ENCODE measurements at places on chromosomes 6 and 20.

- no peak for DNase-seq
Observed at GRCh38 chr20:52012079-52012478, 179.5 kb downstream of the ZFP64 start.

- no peak for DNase-seq
Observed at GRCh38 chr6:39520411-39520810, 197.9 kb upstream of the KCNK16 start.

- DNase-seq, result no peak
Observed at GRCh38 chr6:135424385-135424784, 73.2 kb downstream of the AHI1 start.

DNA sequence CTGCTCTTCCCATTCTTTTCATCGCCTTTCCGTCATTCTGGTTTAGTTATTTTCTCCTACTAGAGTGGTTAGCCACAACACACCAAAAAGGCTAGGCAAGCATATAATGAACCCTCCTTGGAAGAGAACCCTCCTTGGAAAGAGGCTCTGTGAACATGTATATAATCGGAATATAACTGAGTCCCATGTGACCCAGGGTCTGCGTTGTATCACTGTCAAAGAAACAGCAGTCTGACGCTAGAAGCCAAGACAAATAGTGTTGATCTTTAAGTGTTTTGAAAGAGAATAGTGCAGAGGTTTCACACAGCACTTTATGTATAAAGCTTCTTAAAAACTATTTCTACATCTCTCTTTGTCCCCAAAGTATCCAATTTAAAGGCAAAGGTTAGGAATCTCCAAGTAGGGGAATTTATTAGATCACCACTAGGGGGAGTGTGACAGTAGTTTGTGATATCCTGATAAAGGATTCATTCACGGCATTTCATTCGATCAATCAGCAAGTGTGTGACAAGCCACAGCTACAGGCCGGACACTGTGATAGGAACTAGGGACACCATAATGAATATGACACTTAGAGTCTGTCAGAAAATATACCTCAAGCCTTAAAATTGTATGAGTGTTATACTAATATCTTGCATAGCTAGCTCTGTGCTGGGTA lies 395.3 kb downstream of the CD109 start:
- DNase-seq, result no peak

- no peak for DNase-seq
Observed at GRCh38 chr6:91081452-91082067, 494.7 kb upstream of the MAP3K7 start.

- peak; percentile 39 for DNase-seq
Observed at GRCh38 chr6:14732844-14733757, 512.8 kb upstream of the JARID2 start.

DNA sequence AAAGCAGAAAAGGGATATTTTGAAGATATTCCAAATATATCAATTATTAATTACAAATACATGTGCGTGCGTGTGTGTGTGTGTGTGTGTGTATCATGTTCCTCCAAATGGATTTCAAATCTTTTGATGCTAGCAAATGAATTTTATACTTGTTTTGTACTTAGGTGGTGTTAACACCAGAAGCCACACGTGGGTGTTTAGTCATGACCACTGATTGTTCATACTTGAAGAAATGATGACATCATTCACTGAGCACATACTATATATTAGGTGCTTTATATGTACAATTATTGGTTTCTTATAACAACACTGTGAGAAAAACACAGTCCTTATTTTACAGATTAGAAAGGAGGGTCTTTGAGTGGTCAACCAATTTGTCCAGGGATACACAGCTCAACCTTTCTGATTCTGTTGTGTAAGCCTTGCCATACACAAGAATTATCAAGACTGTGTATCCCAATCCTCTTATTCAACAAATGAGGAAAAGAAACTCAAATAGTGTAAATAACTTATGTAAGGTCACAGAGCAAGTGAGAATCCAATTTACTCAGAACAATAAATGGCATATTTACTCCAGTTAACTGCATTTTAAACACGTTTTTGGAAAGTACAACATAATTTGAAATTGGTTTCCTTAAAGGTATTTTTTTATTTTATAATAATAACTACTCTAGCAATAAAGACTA lies 88.5 kb downstream of the BCAS1 start:
- DNase-seq, result no peak

GRCh38 chr6:70412252-70413113 lies 825 bp upstream of the FAM135A start:
- no peak for DNase-seq

DNA sequence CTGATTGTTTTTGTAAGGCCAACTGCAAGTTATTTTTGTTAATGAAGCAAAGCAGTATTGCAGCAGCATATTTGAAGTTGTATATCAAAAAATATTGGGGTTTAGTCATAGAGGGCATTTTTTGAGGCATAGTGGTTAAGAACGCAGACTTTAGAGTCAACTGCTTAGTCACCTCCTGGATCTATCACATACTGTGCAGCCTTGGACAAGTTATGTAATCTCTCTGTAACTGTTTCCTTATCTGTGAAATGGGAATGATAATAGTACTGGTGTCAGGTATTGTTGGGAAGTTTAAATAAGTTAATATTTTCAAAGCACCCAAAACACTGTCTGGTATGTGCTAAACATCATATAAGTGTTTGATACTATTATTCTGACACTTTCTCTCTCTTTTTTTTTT lies 27.2 kb upstream of the EFHC1 start:
- peak; percentile 39 for DNase-seq

GRCh38 chr6:140537834-140538705 lies 1163.6 kb upstream of the CITED2 start:
- no peak for DNase-seq

DNA sequence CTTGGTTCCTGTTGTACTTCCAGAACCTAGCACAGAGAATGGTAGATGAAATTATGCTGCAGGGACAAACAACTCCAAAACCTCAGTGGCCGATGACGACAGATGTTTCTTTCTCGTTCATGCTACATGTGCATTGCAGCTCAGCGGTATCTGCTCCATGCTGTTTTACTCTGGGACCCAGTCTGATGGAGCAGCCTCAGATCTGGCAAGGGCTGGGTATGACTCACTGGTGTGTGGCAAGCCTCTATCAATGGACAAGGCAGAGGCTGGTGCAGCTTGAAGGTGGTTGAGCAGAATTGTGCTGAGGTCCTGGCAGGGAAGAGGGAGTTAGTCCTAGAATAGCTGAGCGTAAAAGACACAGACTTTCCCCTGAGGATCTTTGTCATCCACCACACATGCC lies 10.3 kb upstream of the BLCAP start:
- DNase-seq, result no peak

GRCh38 chr6:44381739-44382138 lies 5.8 kb upstream of the CDC5L start:
- no peak for DNase-seq

DNA sequence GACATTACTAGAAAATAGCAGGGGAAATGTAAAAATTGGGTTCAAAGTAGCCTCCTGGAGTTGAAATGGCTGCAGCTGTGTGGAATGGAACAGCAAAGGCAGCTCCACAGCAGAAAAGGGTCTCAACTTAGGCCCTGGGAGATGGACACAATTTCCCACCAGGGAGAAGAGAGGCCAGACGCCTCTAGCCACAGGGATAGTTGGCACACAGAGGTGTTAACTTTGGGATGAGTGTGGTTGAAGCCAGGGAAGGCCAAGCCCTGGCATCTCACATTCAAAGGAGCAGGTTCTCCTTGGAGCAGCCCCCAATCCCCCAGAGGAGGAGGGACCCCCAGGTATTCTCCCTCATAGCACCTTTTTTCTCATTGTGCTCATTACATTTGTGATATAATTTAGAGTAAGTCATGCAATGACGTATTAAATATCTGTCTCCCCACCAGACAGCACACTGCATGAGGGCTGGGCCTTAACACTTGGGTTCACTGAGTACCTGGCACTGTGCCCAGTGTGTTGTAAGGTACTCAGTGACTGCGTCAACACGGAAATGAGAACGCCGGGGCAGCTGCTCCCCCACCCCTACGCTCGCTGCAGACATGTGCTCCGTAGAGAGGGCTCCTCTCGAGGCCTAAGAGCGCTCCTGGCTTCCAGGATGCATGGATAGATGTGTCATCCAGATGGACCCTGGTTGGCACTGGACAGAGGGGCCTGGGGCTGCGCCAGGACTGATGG lies 76.0 kb upstream of the CD93 start:
- peak; percentile 20 for DNase-seq

- DNase-seq, result no peak
Observed at GRCh38 chr6:15420959-15421438, 175.1 kb downstream of the JARID2 start.

DNA sequence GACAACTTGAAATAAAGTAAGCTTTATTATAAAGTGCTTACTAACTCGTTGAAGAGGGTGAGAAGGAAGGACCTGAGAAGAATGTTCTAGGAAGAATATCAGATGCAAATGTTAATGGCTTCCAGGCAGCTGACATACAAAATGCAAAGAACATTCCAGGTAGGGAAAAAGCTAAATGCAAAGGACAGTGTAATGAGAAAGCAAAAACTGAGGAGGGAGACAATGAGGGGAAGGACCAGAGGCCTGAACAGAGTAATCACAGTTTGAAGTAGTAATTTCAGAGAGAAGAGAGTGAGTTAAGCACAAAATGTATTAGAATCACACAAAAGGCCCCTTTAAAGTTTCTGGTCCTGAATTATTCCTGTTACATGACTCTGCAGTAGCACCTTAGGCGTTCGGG lies 81.3 kb downstream of the HMGCLL1 start:
- no peak for DNase-seq

DNA sequence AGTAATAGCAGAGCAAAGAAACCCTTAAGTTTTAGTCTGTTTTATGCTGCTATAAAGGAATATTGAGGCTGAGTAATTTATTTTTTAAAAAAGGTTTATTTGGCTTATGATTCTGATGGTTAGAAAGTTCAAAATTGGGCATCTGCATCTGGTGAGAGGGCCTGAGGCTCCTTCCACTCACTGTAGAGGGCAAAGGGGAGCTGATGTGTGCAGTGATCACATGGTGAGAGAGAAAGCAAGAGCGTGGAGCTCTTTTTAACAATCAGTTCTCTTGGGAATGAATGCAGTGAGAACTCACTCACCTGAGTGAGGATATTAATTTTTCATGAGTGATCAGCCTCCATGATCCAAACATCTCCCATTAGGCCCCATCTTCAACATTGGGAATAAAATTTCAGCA lies 36.4 kb upstream of the SAMD3 start:
- no peak for DNase-seq

GRCh38 chr6:125271486-125272159 lies 30.1 kb downstream of the HDDC2 start:
- no peak for DNase-seq

DNA sequence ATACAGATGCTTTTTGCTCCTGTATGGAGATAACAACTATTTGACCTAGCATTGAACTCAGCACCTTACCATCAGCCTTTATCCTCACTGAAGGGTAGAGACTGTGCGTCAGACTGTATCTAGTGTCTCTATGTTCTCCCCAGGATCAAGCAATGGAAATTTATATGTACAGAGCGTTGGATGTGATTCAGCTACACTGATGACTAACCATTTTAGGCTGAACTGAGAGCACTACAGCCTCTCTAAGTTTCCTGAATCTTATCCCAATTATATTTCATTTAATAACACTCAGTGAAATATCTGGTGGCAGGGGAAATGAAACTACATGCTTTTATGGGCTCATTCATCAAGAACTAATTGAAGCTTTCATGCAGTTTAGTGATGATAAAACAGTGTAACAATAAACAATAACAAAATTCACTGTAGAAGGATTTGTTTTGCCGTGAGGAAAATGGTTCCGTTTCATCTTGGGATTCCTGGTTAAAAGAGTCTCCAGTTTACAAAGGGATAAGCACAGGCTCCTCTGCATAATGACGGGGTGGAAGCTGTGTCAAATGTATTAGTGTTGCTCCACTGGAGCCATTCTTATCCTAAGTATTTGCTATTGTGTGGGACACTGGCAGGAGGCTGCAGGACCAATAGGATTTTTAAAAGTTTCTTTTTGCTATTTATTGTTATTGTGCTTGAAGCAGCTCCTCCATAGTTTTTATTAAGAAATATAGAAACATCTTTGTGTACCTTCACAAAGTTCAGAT lies 567.6 kb upstream of the MMS22L start:
- no peak for DNase-seq

DNA sequence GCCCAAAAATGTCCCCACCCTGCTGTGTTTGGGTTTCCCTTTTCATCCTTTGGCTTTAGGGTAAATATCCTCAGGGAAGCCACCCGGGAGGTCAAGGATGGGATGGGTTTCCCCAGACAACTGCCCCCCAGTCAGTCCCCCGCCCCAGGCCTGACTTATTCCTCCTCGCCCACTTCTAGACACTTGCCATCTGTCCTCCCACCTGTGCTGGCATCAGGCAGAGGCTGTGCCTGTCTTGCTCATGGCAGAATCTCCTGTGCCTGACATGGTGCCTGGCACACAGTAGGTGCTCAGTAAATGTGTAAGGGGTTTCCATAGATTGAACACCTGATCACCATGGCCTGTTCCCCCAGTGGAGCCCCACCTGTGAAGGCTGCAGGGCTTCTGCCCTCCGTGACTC lies 141.8 kb downstream of the PHACTR3 start:
- no peak for DNase-seq

GRCh38 chr6:75752365-75752764 lies 3.3 kb downstream of the MYO6 start:
- no peak for DNase-seq

DNA sequence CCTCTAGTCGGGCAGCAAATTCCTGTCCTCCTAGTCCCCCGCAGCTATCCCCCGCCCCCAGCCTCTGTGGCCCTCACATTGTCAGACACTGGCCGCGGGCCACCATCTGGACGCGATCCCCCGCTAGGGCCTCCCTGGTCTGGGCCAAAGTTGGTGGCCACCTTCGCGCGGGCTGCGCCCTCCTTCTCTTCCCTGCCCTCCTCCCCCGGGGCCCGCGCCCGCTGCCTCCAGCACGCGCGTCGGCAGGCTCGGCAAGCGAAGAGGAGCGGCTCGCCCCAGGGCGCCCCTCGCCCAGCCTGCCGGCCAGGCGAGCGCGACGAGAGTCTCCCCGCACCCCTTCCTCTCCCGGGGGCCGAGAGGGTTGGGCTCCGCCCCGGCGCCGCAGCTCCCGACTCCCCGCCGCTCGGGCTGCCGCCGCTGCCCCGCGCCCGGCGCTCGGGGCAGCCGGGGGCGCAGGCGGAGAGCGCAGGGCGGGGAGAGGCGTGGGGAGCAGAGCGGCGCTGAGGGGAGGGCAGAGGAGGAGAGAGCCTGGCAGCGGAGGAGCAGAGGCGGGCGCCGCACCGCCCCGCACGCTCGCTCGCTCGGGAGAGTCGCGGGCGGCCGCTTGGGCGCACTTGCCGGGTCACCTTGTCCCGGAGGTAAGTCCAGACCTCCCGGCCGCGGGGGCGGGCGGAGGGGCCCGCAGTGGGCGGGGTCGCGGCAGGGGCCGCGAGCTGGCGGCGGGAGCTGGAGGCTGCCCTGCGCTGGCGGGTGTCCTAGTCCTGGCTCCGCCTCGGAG lies at the start of gene SYNDIG1:
SYNDIG1 (plus strand) TSS at position 514 of the 778 bp plus-strand sequence. CDS start 73,469 bp downstream, outside the sequence.
- DNase-seq, result no peak

GRCh38 chr6:90790058-90790457 lies 203.2 kb upstream of the MAP3K7 start:
- no peak for DNase-seq

- DNase-seq, result no peak
Observed at GRCh38 chr6:167735084-167735950, 91.4 kb upstream of the AFDN start.

- DNase-seq, result no peak
Observed at GRCh38 chr6:133312006-133312405, 70.8 kb downstream of the EYA4 start.

- DNase-seq, result no peak
Observed at GRCh38 chr6:157777344-157777743, 45.7 kb upstream of the SNX9 start.

GRCh38 chr6:159074120-159074684 lies 29.4 kb upstream of the TAGAP start:
- DNase-seq, result no peak

Data from CD8-positive, alpha-beta T cell (primary cell).